ENCODE measurements at places on chromosomes 5 and 9.

GRCh38 chr5:17014686-17015085 is 78.6 kb upstream of the MYO10 start:
- DNase-seq = no peak

DNA sequence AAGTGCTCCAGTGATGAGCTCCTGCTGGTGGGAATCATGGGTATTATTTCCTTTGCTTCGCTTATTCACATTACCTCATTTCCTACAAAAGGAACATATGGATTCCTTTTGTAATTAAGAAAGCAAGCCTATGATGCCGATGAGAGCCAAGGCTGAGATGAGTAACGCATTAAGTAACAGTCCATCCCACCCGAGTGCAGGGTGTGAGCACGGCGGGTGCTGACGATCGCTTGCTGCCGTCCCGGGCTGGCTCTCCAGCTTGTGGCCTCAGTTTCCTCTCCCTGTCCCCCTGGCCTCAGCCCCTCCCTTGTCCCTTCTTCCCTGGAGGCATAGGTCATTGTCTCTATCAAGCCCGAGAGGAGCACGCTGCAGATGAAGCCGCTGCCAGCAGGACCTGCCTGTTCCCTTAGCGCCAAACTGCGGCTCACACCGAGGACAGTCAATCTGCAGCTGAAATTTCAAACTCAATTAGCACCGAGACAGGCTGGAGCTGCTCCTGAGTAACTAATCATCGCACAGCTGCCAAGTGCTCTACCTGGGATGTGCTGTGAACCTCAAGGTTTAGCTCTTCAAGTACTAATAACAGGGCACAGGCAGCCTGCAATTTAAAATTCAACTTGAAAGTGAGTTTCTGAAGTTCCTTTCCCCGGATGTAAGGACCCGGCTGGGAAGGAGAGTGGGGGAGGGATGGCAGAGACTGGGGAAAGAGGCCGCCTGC is 115.2 kb upstream of the RAPGEF1 start:
- DNase-seq = no peak

DNA sequence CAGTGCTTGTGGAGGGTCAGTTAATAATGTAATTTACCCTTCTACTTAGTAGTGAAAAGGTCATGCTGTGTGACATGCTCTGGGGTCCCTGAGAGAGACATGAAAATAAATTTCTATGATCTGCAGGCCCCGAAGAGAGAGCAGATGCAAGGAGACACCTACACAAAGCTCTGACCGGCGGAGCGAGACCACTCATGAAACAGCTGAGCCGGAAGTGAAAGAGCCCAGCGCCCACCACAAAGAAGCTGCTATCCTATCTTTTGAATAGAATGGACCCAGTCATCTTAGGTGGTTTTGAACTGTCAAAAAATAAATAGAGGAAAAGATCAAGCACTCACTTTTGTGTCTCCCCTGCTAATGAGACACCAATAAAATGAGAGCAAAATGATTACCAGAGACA is 190.0 kb downstream of the MED10 start:
- DNase-seq = no peak

GRCh38 chr5:151295791-151296477 is 7.6 kb downstream of the SLC36A3 start:
- DNase-seq = no peak

- DNase-seq = no peak
Measured at GRCh38 chr5:84794486-84795035, 409.9 kb upstream of the EDIL3 start.

- DNase-seq = no peak
Measured at GRCh38 chr9:112890106-112891081, at the start of gene SLC46A2. Gene SLC46A2, minus strand, starts transcription at chr9:112890876. Its CDS starts 195 bp downstream, at chr9:112890681.

- DNase-seq = no peak
Measured at GRCh38 chr9:36797471-36798220, 225.0 kb downstream of the MELK start.

DNA sequence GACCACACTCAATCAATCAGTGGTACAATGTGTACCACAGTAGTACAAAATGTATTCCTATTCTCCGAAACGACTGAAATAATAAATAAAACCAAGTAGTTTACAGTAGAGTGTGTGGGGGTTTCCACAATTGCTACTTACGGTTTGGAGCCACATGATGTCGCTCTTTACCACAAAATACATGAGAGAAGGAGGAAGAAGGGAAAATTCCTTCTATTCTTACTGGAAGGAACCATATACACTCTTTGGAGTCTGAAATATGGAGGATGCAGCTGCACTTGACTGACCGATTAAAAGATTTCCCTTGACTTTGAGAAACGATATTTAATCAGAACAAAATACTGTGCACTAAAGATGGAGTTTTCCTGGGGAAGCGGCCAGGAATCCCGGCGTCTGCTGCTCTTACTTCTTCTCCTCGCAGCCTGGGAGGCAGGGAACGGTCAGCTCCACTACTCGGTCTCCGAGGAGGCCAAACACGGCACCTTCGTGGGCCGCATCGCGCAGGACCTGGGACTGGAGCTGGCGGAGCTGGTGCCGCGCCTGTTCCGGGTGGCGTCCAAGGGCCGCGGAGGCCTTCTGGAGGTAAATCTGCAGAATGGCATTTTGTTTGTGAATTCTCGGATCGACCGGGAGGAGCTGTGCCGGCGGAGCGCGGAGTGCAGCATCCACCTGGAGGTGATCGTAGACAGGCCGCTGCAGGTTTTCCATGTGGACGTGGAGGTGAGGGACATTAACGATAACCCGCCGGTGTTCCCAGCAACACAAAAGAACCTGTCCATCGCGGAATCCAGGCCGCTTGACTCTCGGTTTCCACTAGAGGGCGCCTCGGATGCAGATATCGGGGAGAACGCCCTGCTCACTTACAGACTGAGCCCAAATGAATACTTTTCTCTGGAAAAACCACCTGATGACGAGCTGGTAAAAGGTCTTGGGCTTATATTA is at the start of gene PCDHA4:
TSS of gene PCDHA4 (plus strand) at position 235 of the 942 bp plus-strand sequence.
- DNase-seq = no peak

- no peak for DNase-seq
Measured at GRCh38 chr5:76983468-76983867, 30.6 kb downstream of the CRHBP start.

- no peak for DNase-seq
Measured at GRCh38 chr9:27356446-27356845, 59.5 kb upstream of the EQTN start.

- DNase-seq = no peak
Measured at GRCh38 chr9:132703336-132703735, 33.1 kb downstream of the GTF3C4 start.

DNA sequence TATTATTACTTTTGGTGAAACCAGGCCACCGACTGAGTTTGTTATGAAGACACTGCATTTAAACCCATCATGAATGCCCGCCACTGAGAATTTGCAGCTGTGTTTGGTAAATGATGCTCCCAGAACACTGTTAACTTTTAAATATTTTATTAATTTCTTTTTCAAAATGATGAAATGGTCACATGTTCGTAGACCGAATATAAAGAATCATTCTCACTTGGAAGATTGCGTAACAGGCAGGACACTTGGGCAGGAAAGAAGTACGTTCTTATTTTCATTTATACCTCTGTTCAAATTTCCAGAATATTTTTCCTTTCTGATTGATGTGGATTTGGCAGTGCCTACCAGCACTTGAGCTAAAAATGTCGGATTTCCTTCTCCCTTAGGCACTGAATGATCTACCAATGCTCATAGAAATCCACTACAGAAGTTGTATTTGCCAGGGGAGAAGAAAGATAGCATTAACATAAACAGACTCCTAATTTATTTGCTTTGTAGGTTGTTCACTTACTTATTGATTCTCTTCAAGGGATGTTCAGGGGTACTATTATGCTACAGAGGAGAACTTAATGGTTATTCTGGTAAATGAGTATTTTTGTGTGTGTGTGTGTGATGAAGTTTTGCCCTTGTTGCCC is 13.8 kb downstream of the CYFIP2 start:
- no peak for DNase-seq

DNA sequence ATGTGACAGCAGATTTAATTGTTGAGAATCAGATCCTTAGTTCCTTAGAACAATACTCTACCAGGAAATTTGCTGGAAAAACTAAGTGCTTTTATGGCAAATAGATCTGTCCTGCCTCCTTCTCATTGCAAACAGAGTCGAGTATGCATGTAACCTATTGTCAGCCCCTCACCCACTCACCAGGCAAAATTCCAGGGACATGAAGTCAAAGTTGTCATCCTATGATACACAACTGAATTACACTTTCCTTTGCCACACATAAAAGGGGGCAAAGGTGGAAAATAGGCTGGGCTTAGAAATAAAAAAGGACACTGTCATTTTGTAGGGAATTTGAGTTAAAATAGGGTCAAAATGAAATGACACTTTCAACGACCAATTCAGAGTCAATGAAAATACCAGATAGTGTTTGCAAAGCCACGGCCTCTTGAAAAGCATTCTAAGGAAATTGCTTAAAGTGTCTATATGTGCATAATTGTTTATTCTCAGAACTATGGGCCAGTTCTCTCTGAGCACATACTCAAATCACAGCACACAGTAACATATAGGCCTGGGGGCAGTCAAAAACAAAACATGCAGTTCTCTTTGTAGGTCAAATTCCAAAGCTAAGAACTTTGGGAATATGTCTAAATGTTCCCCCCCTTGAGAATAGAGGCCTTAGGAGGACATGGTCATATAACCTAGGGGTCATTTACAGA is 452.8 kb downstream of the NFIB start:
- no peak for DNase-seq

GRCh38 chr5:29143266-29143665 is 2050.2 kb upstream of the CDH6 start:
- DNase-seq = no peak

DNA sequence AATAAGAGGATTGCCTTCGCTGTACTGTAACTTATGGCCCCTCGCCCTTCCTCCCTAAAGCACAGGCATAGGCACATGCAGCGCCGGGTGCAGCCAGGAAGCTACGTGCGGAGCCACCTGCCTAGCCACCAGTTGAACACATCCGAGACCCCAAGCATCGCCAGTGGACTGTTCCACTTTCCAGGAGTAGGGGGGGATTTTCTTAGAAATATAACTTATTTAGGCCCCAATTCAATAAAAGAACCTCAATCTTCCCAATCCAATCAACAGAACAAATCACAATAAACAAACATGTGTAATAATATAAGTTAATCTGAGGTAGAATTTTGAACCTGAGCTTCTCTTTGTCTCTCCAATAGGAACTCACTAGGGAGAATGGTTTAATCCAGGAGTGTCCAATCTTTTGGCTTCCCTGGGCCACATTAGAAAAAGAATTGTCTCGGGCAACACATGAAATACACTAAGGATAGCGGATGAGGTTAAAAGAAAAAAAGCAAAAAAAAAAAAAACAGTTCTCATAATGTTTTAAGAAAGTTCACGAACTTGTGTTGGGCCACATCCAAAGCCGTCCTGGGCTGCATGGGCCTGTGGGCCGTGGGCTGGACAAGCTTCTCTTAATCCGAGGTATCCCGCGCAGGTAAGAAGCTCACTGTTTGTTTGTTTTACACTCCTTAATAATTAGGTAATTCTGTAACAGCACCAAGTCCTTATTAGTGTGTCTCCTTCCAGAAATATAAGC is 22.0 kb upstream of the NIPBL start:
- no peak for DNase-seq

DNA sequence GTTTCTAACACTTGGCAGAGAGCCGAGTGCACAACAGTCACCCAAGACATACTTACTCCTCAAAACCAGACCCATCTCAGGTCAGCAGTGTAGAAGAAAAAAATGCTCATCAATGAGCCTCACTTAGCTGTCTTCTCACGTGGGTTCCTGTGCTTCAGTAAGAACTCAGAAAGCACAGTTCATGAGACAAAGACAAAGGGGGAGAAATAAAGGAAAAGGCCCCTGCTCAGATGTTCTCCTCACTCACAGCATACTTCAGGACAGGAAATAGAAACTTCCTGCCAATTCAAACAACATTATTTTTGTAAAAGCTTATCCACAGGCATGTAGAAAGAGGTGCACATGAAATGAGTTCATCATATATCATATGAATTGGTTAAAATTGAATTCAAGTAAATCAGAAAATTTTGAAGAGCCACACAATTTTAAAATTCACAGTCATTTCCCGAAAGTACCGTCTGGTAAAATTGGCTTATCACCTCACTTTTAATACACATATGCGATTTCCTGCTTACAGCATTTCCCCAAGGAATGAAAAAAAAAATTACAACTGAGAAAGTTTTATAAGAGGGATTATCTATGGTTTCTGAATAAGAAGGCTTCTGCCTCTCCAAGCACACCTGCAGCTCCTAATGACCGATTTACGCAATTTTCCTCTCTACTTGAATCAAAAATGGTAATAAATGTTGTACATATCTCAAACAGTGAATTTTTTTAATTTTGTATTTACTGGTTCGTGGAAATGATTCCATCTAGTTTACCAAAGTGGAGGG is 328.3 kb downstream of the TMEM167A start:
- no peak for DNase-seq

DNA sequence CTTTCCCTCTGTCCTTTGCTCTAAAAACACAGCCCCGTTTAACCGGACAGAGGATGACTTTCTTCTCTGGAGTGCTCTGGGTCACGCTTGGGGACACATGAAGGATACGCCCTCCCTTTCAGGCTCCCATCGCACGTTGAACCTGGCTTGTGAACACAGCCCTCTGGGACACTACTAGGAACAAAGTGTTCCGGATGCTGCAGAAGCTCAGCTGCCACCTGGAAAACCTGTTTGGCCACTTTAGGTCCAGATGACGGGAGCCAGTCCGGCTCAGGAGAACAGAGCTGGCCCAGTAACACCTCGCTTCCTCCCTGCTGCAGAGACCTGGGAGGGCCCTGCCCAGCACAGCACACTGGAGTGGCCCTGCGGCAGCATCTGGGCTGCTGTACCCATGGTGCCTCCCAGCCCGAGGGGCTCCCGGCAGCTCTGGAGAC is 60.1 kb downstream of the GADD45G start:
- no peak for DNase-seq

- no peak for DNase-seq
Measured at GRCh38 chr9:30482499-30482898, 1901.9 kb upstream of the ACO1 start.

DNA sequence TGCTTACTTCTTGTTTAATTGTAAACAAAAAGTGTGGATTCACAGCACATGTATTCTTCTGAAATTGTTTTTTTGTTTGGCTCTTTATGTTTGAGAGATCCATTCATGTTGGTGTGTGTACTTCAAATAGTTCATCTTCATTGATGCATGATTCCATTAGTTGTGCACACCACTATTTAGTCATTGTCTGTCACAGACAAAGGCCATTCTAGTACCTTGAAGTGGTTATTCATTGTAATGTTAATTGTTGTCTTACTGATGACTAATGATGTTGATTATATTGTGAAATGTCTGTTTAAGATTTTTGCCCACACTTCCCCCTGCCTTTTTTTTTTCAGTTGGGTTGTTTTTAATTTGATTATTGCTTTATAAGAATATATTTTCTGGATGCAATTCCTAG is 391.3 kb downstream of the DIRAS2 start:
- DNase-seq = no peak

- DNase-seq = no peak
Measured at GRCh38 chr5:74184649-74185048, 455.9 kb downstream of the ENC1 start.

GRCh38 chr5:93875693-93876092 is 134.3 kb upstream of the POU5F2 start:
- DNase-seq = no peak

DNA sequence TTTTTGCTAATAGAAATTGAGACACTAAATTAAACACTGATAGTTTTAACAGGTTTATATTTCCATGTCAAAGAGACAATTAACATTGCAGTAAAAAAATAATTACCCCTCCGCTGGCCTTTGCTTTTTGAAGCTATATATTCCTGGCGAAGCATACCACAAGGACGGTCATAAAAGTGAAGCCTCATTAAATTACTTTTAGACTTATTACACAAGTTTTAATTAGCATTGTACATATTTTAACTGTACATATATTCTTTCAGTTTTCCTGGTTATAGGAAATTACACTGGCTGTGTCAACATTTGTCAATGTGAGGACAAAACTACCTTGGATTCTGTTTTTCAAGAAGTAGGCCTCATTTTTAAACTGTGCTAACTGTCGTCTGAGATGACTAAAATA is 1.2 kb downstream of the CDKN2A start:
- no peak for DNase-seq
